ENCODE measurements at places on chromosomes 1 and 21.

GRCh38 chr1:39625462-39626273 is 13.8 kb downstream of the HEYL start:
- H3K4me1 ChIP-seq: peaks cover 6% of the 10 kb centered on the region
- no peaks in the 10 kb centered on the region for H3K36me3 ChIP-seq
- H3K4me3 ChIP-seq: no peak overlapping the region
- H3K27ac ChIP-seq: no peak overlapping the region
- DNase-seq: no peak
- H3K27me3 ChIP-seq: peaks cover 4% of the 10 kb centered on the region

DNA sequence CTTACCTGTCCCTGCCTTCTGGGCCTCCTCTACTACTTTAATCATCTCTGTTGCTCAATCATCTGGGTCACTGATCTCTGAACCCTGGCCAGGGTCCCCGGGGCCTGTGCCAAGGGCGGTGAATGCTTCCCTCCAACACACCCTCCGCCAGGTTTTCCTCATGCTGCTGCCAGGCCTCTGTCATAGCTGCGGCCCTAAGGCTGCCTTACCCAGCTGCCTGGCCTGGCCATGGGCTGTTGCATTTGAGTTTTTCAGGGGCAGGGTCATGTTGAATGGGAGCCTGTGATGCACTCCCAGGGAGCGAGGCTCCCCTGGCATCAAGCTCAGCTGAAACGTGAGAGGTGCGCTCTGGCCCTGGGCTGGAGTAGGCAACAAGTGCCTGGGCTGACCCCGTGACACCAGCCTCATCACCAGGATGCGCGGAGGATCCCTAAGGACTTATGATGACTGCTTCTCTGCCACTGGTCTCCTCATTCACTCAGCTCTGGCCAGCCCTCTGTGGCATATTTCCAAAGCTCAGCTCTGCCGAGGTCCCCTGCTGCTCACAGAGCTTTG is 7.6 kb downstream of the EDN2 start:
- no peaks in the 10 kb centered on the region for H3K36me3 ChIP-seq
- no peak for DNase-seq

DNA sequence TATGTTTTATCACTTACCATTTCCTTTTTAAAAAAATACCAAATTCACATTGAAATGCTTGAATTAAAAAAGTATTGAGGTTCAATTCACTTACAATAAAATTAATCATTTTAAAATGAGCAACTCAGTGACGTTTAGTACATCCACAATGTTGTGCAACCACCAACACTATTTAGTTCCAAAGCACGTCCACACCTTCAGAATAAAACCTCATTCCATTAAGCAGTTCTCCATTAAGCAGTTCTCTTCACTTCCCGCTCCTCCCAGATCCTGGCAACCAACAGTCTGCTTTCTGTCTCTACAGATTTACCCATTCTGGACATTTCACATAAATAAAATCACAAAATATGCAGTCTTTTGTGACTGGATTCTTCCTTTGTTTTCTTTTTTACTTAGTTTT is 41.3 kb downstream of the GNG4 start:
- no peak overlapping the region for H3K4me3 ChIP-seq
- no peaks in the 10 kb centered on the region for H3K27me3 ChIP-seq
- H3K27ac ChIP-seq: no peak overlapping the region

DNA sequence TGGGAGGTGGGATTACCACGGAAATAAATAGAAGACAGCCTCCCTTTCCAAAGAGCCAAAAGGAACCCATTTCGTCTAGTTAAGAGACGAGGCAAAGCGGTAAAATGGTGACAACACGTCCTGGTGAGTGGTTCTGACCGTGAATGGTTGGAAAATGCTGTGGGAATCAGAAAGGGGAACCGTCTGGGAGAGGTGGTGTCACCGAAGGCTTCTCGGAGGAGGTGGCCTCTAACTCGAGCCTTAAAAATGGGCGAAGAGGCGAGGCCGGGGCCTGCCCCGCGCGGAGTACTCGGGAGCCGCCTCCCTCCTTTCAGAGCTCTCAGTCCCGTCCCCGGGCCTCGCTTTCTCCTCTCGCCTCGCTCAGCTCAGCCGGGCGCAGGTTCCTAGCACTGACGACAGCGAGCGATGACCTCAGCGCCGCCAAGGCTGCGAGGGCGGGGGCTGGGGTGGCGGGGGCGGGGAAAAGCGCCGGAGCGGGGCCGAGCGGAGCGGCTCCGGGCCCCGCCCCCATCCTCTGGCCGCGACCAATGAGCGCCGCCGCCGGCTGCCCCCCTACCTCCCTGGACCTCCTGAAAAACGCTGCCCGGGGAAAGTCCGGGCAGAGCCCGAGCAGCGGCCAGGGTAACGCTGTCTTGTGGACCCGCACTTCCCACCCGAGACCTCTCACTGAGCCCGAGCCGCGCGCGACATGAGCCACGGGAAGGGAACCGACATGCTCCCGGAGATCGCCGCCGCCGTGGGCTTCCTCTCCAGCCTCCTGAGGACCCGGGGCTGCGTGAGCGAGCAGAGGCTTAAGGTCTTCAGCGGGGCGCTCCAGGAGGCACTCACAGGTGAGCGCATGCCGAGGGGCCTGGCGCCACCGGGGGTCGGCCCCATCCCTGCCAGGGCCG is at the start of gene BTG2:
Gene BTG2, plus strand, starts transcription at position 601 of the 890 bp plus-strand sequence. Its CDS starts 88 bp downstream, at position 689.
- DNase-seq: peak; percentile 90
- H3K4me3 ChIP-seq: peak within 1 kb of the TSS; percentile 97
- peaks cover 48% of the 10 kb centered on the region for H3K36me3 ChIP-seq
- peak within 1 kb of the TSS; percentile 98 for H3K27ac ChIP-seq
- H3K4me1 ChIP-seq: peaks cover 61% of the 10 kb centered on the region
- H3K27me3 ChIP-seq: no peaks in the 10 kb centered on the region

GRCh38 chr1:221583465-221583864 is 158.4 kb downstream of the DUSP10 start:
- DNase-seq: no peak
- H3K36me3 ChIP-seq: no peaks in the 10 kb centered on the region
- H3K27me3 ChIP-seq: no peaks in the 10 kb centered on the region
- no peak overlapping the region for H3K27ac ChIP-seq
- no peak overlapping the region for H3K4me3 ChIP-seq
- no peaks in the 10 kb centered on the region for H3K4me1 ChIP-seq

DNA sequence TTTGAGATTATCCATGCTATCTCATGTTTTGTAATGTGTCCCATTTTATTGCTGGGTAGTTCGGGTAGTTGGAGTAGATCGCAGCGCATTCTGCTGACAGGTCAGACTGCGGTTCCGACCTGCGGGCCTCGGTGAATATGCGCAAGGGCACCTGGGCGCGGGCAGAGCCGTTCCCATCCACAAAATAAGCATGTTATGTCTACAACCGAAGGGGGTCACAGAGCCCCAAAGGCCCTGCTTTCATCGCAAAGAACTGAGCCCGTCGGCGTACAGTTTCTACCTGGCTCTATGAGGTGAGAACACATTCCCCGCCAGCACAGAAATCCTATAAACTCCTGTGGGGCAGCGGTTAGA is 88.4 kb downstream of the PRKAB2 start:
- H3K36me3 ChIP-seq: peaks cover 4% of the 10 kb centered on the region
- peaks cover 65% of the 10 kb centered on the region for H3K27me3 ChIP-seq
- H3K4me1 ChIP-seq: peaks cover 54% of the 10 kb centered on the region
- DNase-seq: no peak

DNA sequence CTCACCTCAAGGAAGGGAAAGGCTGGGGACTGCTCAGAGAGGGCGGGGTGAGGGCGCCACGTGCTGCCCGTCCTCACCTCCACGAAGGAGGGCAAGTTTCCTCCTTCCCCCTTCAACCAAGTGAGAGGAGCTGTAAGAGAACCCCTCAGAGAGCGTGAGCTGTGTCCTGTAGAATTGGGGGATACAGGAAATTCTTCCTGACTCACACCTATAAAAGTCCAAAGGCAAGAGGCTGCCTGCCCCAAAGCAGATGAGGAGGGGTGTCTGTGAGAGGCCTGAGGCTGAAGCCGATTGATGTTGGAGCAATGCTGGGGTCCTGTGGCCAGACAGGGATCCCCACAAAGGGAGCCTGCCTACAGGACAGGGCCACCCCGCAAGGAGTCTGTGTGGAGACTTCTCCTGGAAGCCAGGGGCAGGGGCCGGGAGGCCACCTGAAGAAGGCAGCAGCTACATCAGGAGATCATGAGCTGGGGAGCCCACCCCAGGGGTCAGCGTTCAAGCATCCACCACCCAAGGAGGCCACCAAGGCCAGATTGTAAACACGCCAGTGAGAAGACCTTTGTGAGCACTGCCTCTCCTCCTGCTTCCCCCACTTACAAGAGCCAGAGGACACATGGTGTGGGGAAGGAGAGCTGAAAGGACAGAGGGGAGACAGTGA is 27.7 kb downstream of the S100A6 start:
- DNase-seq: no peak
- no peak overlapping the region for H3K27ac ChIP-seq

GRCh38 chr21:32414579-32415358 is 2.3 kb downstream of the EVA1C start:
- H3K4me3 ChIP-seq: peak overlapping the region; percentile 92
- DNase-seq: no peak

GRCh38 chr1:11693024-11693590 is 1.6 kb downstream of the DRAXIN start:
- no peak overlapping the region for H3K4me3 ChIP-seq
- no peaks in the 10 kb centered on the region for H3K36me3 ChIP-seq
- H3K4me1 ChIP-seq: peaks cover 27% of the 10 kb centered on the region
- DNase-seq: peak; percentile 59

DNA sequence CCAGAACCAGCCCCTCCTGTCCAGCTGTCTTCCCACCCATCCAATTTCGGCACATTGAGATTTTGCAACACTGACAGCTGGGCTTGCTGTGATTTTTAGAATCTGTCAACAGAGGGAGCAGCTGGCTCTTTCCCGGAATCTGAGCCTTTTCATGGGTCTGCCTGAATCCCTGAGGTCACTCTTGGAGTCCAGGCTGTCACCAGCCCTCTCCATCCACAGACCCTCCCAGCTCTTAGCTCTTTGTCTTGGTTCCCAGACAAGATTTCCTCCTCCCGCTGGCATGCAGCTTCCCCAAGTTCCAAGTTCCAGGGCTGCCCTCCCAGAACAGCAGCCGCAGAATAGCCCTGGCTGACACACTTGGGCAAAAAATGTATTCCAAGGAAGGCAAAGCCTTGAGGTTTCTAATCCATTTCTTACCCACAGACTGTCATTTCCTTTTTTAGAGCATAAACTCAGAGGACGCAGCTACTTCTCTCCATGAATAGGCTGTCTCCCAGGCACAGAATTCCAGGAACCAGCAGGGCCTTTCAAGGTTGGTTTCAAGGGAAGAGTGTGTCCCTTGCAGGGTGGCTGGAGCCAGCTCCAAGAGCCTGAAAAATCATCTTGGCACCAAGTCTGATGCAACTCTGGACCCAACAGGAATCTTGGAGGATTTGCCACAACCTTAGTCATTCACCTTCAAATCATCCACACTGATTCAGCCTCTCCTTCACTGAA is 7.1 kb upstream of the TMEM61 start:
- peaks cover 44% of the 10 kb centered on the region for H3K27me3 ChIP-seq
- H3K4me1 ChIP-seq: peaks cover 6% of the 10 kb centered on the region
- no peaks in the 10 kb centered on the region for H3K36me3 ChIP-seq
- no peak overlapping the region for H3K27ac ChIP-seq
- DNase-seq: no peak

DNA sequence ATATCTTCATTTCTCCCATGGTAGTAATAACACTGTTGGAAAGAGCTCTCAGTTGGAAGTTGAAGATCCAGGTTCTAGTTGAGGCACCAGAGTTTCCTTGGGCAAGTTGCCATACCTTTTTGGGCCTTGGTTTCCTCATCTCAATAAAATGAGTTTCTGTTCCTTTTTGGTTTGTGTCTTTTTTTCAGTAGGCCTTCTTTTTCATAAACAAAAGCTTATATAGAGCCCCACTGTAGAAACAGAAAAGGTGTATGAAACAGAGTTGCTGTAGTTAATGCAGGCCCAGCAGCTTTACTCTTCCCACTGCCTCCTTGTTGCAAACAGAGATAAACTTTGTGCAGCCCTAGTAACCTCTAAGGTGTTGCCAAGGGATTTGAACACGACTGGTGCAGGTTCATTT is 41.7 kb downstream of the WNT4 start:
- no peaks in the 10 kb centered on the region for H3K27me3 ChIP-seq
- H3K27ac ChIP-seq: peak overlapping the region; percentile 76
- peaks cover 99% of the 10 kb centered on the region for H3K36me3 ChIP-seq
- DNase-seq: no peak

GRCh38 chr1:94115254-94115899 is 5.6 kb downstream of the ABCA4 start:
- no peaks in the 10 kb centered on the region for H3K27me3 ChIP-seq
- H3K36me3 ChIP-seq: no peaks in the 10 kb centered on the region
- H3K4me1 ChIP-seq: no peaks in the 10 kb centered on the region
- no peak overlapping the region for H3K4me3 ChIP-seq
- DNase-seq: no peak

GRCh38 chr21:27290028-27290427 is 323.1 kb upstream of the ADAMTS5 start:
- no peaks in the 10 kb centered on the region for H3K27me3 ChIP-seq
- no peaks in the 10 kb centered on the region for H3K4me1 ChIP-seq
- H3K27ac ChIP-seq: no peak overlapping the region
- no peak for DNase-seq

GRCh38 chr1:85280636-85281035 is 4.2 kb upstream of the BCL10 start:
- H3K4me1 ChIP-seq: peaks cover 17% of the 10 kb centered on the region
- H3K27me3 ChIP-seq: peaks cover 17% of the 10 kb centered on the region
- DNase-seq: no peak
- H3K27ac ChIP-seq: no peak overlapping the region
- H3K4me3 ChIP-seq: no peak overlapping the region

- H3K27ac ChIP-seq: no peak overlapping the region
- DNase-seq: no peak
- peaks cover 12% of the 10 kb centered on the region for H3K27me3 ChIP-seq
- H3K4me3 ChIP-seq: no peak overlapping the region
- H3K4me1 ChIP-seq: no peaks in the 10 kb centered on the region
Measured at GRCh38 chr1:209389258-209389657, 194.3 kb upstream of the CAMK1G start.

- DNase-seq: no peak
- no peaks in the 10 kb centered on the region for H3K27me3 ChIP-seq
- peaks cover 5% of the 10 kb centered on the region for H3K36me3 ChIP-seq
- no peak overlapping the region for H3K4me3 ChIP-seq
Measured at GRCh38 chr1:15739745-15740144, 2.6 kb upstream of the TMEM82 start.

- no peaks in the 10 kb centered on the region for H3K36me3 ChIP-seq
- H3K4me1 ChIP-seq: no peaks in the 10 kb centered on the region
- no peak for DNase-seq
- H3K27me3 ChIP-seq: no peaks in the 10 kb centered on the region
Measured at GRCh38 chr1:237712586-237713157, 178.1 kb downstream of the ZP4 start.

GRCh38 chr1:3491291-3492246 is 37.1 kb downstream of the ARHGEF16 start:
- H3K36me3 ChIP-seq: no peaks in the 10 kb centered on the region
- H3K27ac ChIP-seq: no peak overlapping the region
- peaks cover 5% of the 10 kb centered on the region for H3K4me1 ChIP-seq
- H3K27me3 ChIP-seq: no peaks in the 10 kb centered on the region
- peak overlapping the region; percentile 61 for H3K4me3 ChIP-seq
- DNase-seq: peak; percentile 92
